SHP77 treated with DMSO at 0.1 percent for 48 hours (cell line): ENCODE measurements at places on chromosomes 3 and 15.

GRCh38 chr3:196754091-196754981 lies 14.7 kb downstream of the PAK2 start:
- DNase-seq = no peak

GRCh38 chr15:81000144-81000623 lies 539 bp upstream of the TLNRD1 start:
- no peak for DNase-seq

- no peak for DNase-seq
Observed at GRCh38 chr15:40286061-40286532, 3.2 kb upstream of the ANKRD63 start.

DNA sequence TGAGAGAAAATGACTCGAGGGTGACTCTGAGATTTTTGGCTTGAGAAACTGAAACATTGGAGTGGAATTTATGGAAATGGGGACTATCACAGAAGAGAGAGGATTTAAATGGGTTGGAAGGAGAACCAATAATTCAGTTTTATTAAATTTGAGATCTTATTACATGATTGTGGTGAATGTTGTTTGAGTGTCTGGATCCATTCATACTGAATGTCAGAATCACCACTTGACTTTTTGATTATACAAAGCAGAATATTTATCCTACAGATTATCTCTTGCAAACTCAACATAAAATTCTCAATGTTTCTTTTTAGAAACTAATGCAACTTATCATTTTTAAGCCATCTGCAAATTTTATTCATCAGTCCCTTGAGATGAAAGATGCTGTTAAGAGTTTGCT lies 332.8 kb downstream of the CNTN3 start:
- DNase-seq = no peak

GRCh38 chr3:24400450-24400849 lies 94.2 kb downstream of the THRB start:
- no peak for DNase-seq

- DNase-seq = no peak
Observed at GRCh38 chr15:69082021-69082502, 67.6 kb downstream of the NOX5 start.

GRCh38 chr3:115113367-115113766 lies 33.7 kb downstream of the ZBTB20 start:
- DNase-seq = no peak

DNA sequence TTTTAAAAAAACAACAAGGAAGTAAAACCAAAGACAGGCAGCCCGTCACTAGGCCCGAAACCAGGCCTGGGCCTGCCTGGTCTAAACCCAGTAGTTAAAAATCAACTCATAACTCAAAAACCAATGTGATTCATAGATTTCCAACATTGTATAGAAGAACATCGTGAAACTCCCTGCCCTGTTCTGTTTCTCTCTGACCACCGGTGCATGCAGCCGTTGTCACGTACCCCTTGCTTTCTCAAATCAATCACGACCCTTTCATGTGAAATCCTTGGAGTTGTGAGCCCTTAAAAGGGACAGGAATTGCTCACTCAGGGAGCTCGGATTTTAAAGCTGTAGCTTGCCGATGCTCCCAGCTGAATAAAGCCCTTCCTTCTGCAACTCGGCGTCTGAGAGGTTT lies 89.5 kb downstream of the DCLK3 start:
- DNase-seq = no peak

GRCh38 chr15:31098491-31098917 lies 3.0 kb downstream of the TRPM1 start:
- DNase-seq = no peak

- no peak for DNase-seq
Observed at GRCh38 chr15:65132878-65133547, 595 bp downstream of the PDCD7 start.

- no peak for DNase-seq
Observed at GRCh38 chr3:99962703-99963102, 145.0 kb downstream of the CMSS1 start.

- DNase-seq = no peak
Observed at GRCh38 chr15:85463976-85464375, 83.6 kb downstream of the AKAP13 start.

- DNase-seq = no peak
Observed at GRCh38 chr3:46866032-46866595, 2.9 kb upstream of the MYL3 start.

GRCh38 chr3:16801698-16802097 lies 83.1 kb upstream of the PLCL2 start:
- peak; percentile 6 for DNase-seq

GRCh38 chr3:16601537-16602005 lies 3.7 kb downstream of the DAZL start:
- DNase-seq = no peak

GRCh38 chr3:190739641-190740185 lies 122.8 kb downstream of the GMNC start:
- no peak for DNase-seq

GRCh38 chr3:196837819-196838420 lies 29.8 kb upstream of the SENP5 start:
- DNase-seq = no peak
